ENCODE measurements at places on chromosomes 1 and 21.

GRCh38 chr21:39009587-39010225 is 173.5 kb downstream of the PSMG1 start:
- no peak for DNase-seq

DNA sequence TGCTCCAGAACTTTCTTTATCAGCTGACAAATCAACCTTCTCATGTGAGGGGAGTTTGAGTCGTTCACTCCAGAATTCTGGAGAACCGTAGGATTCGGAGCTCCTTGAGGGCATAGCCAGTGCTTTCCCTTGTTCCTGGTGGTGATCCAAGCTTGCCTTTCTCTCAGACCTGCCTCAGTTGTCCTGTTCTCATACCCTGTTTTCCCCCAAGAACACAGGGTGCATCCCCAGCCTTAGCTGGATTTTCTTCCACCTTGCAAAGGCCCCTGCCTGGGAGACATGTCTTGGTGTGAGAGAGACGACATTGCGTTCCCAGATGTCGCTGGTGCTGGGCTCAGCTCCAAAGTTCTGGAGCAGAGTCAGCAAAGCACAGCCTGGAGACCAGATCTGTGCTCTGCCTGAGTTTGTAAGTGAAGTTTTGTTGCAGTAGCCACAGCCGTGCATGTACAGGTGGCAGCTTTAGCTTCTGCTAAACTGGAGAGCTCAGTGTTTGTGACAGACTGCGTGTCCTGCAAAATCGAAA is 40.0 kb downstream of the ABCG1 start:
- DNase-seq = no peak

- DNase-seq = no peak
Measured at GRCh38 chr1:62196086-62196690, 1.5 kb downstream of the L1TD1 start.

DNA sequence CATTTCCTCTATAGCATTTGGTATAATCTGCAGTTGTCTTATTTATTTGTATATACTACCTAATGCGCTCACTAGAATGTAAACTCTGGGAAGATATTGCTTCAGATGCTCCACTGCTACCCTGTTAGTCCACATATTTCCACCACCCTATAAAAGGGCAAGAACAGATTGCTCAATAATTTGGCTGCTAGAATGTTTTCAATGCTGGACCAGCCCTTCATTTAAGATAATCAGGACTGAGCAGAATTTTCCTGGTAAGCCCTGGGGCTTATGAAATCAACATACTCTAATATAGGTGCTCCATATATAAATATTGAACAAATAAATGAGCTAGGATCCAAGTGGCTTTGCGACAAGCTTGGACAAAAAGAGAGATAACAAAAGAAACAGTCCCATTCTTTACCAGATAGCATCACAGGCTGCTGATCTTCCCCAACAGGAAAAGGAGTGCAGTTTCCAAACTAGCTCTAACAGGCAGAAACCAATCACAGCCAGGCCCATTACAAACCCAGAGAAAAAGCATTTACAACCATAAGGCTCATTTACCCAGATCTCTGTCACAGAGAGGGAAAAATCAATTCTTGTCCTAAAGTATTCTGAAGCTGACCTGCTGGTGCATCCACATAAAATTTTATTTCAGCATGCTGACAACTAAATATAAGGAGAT is 8.3 kb downstream of the BCAR3 start:
- no peak for DNase-seq

- DNase-seq = no peak
Measured at GRCh38 chr21:41706263-41706639, 60.6 kb downstream of the RIPK4 start.
